ENCODE measurements at places on chromosomes 3 and 15.
A peak's percentile ranks its signal among the peaks of the same experiment; 100 is the strongest.

DNA sequence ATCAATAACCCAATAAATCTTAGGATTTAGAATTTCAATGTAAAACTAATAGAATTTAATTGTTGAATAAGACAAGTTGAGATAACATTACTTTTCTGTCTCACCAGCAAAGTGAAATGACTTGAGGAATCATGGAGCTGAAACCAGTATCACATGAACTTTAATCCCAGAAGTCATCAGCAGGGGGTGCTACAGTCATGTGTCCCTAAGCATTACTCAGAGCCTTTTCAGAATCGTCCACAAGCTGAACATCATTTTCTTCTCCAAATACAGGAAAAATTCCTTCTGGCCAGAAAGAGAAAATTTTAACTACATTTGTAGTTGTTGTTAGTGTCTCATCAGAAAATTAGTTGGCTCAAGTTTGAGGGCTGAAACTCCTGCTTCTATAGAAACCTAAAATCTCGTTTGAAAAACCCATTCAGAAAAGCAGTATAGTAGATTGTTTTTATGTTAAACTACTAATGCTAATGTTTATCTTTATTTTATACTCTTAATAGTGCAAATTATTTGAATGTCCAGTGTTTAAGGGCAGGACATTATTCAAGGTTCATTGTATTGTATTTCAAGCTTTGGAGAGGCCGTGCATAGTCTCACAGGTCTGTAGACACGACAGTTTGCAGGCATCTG is 384.1 kb downstream of the PLOD2 start:
- DNase-seq, result peak; percentile 69

- DNase-seq, result no peak
Observed at GRCh38 chr3:33874815-33875214, 76.4 kb downstream of the PDCD6IP start.

GRCh38 chr3:126118591-126118990 is 34.7 kb upstream of the SLC41A3 start:
- no peak for DNase-seq

DNA sequence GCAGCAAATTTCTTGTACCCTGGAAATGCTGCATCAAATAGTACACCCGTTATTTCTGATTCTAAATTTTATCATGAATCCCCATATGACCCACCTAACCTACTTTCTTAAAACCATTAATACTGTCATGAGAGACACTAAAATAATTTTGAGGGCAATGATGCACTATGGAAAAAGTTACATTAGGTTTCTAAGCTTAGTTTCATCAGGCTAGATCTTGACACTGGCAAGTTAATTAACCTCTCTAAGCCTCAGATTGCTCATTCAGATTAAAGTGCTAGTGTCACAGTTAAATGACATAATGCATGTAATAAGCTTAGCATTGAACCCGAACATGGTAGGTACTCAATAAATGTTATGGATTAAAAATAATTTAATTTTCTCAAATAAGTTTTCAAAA is 8.2 kb downstream of the GOLIM4 start:
- DNase-seq, result no peak

GRCh38 chr3:154583086-154583634 is 153.2 kb upstream of the GPR149 start:
- no peak for DNase-seq

DNA sequence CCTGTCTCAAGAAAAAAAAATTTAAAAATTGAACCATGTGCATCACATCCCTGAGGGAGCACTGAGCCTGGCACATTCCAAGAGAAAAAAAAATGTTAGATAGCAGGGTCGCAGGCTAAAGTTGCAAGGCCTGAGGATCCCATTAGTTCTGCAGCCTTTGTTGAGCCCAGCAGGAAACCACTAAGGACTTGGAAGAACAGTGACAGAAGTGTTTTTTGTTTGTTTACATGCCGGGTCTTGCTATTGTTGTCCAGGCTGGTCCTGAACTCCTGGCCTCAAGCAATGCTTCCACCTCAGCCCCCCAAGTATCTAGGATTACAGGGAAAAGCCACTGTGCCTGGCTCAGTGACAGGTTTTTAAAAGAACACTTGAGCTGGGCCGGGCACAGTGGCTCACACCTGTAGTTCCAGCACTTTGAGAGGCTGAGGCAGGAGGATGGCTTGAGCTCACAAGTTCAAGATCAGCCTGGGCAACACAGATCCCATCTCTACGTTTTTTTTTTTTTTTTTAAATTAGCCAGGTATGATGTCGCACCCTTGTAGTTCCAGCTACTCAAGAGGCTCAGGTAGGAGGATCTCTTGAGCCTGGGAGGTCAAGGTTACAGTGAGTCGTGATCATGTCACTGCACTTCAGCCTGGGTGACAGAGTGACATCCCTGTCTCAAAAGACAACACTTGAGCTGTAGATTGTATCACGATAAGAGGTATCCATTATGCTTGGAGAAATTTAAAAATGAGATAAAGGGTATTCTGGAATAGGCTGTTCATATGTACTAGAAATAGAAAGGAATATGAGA is 15.2 kb downstream of the CHAC1 start:
- no peak for DNase-seq

- DNase-seq, result peak; percentile 69
Observed at GRCh38 chr15:98904544-98904943, 103.0 kb downstream of the PGPEP1L start.

- DNase-seq, result no peak
Observed at GRCh38 chr3:15280853-15281532, 51.4 kb downstream of the SH3BP5 start.

DNA sequence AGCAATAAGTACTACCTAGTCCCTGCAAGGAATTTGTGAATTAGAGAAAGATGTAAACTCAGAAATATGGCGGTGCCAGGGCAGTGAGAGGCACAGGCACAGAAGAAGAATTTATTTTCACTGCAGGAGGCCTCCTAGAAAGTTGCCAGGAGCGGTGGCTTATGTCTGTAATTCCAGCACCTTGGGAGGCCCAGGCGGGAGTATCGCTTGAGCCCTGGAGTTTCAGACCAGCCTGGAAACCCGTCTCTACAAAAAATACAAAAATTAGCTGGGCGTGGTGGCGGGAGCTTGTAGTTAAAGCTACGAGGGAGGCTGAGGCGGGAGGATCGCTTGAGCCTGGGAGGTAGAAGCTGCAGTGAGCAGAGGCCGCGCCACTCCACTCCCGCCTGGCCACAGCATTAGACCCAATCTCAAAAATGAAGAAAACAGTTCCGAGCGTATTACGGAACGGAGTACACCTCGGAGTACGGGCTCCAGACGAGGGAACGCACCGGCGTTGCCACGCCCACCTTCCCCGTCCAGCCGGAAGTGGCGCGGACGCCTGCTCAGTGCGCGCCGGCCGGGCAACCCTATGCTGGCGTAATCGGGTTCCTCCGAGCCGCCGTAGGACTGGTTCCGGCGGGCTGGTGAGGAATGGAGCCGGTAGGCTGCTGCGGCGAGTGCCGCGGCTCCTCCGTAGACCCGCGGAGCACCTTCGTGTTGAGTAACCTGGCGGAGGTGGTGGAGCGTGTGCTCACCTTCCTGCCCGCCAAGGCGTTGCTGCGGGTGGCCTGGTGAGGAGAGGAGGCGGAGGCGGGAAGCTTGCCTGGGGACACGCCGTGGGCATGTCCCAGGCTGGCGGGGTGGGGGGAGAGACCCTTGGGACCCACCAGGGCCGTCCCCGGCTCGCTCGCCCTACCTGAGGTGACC is at the start of gene FBXO22:
Gene FBXO22, plus strand, starts transcription at position 548 of the 909 bp plus-strand sequence. Its CDS starts 86 bp downstream, at position 634.
- DNase-seq, result peak; percentile 80

DNA sequence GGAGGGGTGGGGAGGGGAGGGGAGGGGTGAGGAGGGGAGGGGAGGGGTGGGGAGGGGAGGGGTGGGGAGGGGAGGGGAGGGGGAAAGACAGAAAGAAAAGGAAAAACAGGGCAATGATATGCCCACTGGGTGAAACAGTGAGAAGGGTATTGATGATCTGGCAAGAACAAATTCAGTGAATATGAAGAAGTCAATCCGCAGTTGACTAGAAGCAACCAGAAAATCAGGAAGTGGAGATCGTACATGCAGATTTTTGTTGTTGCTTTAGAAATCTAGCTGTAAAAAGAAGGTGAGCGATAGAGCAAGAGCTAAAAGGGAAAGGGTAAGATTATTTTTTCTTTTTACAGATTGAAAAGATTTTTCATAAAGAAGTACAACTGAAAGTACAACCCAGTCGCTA is 47.6 kb upstream of the ARF4 start:
- DNase-seq, result no peak

GRCh38 chr15:45242289-45242688 is 9.7 kb upstream of the SLC28A2 start:
- DNase-seq, result no peak

DNA sequence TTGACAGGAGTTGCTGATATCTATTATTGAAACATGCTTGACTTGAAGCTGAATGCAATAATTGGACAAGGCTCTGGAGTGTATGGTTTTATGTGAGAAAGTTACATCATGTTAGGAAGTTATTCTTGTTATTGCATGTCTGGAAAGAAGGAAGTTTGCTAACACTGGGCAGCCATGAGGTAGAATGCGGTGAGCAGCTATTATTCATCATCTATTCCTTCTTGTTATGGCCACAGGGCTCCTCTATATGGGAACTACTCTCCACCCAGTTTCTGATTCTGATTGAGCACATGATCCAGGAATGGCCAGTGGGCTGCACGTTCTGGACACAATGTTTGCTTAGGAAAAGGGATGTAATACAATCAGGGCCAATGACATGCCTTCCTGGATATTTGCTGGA is 37.8 kb upstream of the SCN5A start:
- peak; percentile 84 for DNase-seq

DNA sequence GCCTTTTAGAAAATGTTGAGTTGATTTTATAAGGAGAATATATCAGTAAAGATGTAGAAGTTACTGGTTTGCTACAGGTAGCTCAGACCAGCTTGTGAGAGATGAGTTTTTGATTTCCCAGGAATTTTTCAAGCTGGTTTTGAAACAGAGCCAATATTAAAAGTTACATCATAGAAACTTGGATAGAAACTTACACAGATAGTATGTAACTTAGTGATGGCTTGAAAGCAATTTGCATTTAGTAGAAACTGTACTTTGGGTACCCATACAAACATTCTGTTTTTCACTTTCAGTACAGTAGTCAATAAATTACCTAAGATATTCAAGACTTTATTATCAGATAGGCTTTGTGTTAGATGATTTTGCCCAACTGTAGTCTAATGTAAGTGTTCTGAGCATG is 93.4 kb downstream of the RBMS3 start:
- DNase-seq, result no peak

DNA sequence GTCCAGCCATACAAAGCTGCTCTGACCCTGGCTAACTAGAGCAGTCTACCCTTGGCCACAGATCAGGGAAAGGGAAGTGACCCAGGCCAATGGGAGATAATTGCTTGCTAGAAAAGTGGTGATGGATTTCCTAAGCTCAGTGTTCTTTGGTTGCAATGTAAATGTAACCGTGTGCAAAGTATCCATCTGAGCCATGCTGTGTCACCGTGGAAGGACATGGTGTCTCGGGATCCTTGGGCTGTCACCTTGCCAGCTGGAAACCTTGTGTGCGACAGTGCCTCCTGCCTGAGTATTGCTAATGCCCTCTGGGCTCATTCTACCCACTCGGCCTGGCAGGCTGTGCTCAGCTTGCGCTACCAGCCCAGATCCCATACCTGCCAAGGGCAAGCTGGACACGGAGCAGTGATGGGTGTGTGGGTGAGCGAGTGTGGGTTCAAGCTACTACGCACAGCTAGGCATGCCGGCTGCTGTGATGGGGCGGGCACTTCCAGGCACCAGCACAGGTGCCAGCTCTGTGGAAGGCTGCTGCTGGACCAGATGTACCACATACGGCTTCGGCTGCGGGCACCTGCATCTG is 10.7 kb upstream of the SIAH2 start:
- no peak for DNase-seq

DNA sequence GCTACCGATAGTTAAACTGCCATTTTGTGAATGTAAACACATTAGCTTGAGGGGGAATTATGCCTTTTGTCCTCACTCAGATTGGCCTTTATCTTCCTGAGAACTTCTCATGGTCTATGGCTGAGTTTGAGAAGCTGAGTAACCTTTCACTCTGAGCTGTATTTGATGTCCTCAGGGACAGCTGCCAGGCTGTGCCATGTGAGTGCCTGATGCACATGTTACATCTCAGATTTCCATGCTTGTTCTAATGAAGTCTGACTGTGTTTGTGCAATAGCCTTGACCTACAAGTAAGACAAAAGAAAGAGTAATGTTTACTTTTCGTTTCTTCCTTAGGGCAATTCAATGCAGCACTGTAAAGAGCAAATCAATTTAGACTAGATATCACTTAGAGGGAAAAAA is 44.1 kb upstream of the ARL6 start:
- peak; percentile 22 for DNase-seq

- DNase-seq, result no peak
Observed at GRCh38 chr3:142912402-142913172, 23.7 kb upstream of the PCOLCE2 start.

DNA sequence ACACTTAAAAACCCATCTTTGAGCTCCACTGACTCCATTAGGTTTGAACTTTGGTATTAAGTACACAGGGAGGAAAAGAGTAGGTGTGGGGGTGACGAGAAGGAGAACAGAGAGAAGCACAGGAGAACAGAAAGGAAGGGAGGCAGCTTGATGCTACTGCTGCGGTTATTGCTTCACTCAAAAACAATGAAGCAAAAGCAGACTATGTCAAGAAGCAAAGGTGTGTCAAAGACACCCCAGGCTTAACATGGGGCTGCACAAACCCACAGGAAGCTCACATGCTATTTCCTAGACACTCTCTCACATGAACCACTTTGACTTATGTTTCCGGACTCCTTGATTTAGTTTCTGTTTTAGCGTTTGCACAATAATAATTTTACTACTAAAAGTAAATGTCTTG is 961.0 kb upstream of the CFAP20DC start:
- no peak for DNase-seq

DNA sequence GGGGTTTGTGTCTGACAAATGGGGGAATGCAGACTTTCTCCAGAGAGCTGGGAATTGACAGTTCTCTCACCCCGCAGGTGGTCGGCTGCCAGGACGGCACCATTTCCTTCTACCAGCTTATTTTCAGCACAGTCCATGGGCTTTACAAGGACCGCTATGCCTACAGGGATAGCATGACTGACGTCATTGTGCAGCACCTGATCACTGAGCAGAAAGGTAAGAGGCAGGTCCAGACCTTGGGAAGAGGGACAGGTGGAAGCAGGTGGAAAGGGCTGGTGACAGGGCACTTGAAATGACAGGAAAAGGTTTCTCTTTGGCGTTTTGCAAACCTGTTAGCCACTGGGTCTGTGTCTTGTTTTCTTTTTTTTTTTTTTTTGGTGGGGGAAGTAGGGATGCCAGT is 36.6 kb downstream of the IFT122 start:
- no peak for DNase-seq

- no peak for DNase-seq
Observed at GRCh38 chr3:65268426-65268825, 580.6 kb upstream of the ADAMTS9 start.

- peak; percentile 78 for DNase-seq
Observed at GRCh38 chr15:83559310-83559966, 94.5 kb upstream of the ADAMTSL3 start.

DNA sequence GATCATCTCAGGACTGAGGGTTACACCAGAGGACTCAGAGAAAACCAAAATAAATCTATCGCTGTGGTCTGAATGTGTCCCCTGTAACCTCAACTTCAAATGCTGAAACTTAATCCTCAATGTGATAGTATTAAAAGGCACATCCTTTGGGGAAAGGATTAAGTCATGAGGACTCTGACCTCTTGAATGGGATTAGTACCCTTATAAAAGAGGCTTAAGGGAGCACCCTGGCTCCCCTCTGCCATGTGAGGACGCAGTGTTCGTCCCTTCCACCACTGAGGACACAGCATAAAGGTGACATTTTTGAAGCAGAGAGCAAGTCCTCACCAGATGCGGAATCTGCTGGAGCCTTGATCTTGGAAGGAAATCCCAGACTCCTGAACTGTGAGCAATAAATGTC is 39.5 kb downstream of the SRPRB start:
- no peak for DNase-seq

- no peak for DNase-seq
Observed at GRCh38 chr3:106119614-106120082, 250.8 kb upstream of the CBLB start.

GRCh38 chr3:39783680-39784079 is 25.7 kb upstream of the MYRIP start:
- no peak for DNase-seq
